Activated T-helper 17 cell treated with anti-CD3 and anti-CD28 coated beads, Interleukin-2, amount 50 U/mL, for 72 hours (primary cell): ENCODE measurements at places on chromosomes 1 and 21. TPM values are rescaled to one million over a fixed set of nuclear protein-coding genes. Genes with fewer than 3 reads are reported as not detected.

Gene ODF2L
- total RNA-seq, result 65.8 TPM

DNA sequence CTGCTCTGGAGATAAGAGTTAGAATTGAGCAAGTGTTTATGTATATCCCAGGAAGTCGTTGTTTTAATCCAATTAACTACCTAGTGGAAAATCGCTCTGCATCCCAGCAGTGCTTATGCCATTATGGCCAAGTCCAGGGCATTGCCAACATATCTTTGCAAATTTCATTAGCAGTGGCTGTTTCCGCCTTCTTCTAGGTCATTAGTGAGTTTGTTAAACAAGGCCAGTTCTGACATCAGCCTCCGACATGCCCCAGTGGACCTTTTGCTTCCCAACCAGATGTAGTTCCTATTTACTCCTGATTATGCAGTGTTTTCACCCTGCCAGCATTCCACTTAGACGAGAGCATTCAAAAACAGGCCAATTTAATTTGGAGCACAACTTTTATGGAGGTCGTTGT, 106.8 kb upstream of the FAM78B start:
- no peak for ATAC-seq

DNA sequence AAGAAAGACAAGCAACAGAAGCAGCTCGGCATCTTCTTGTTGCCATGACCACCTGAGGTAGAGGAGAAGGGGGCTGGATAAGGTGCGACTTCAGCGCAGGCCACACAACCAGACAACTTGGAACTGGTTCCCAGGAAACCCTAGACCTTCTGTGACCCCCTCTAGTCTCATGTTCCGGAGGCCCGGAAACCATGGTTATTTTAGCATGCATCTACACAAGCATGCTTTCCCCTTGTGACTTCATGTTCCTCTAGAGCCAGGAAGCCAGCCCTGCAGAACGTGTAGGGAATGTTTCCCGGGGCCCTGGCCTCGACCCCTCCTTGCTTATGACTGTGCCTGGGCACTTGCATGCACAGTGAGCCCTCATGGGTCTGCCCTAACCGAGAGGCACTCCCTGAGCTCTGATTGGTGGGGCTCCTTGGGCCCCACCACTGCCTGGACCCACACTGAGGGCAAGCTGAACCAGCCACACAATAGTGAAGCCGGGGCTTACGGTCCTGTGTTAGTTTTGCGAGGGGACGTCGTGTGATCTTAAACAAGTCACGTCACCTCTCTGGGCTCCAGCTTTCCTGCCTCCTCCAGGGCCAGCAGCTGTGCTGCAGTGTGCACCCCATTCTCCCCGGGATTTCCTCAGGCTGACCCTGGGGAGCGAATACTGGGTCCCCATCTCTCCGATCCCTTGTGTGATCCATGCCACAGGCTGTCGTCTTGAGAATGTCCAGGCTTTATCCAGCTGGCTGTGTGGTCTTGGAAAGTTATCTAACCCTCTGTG, 12.0 kb upstream of the MX2 start:
- no peak for ATAC-seq

DNA sequence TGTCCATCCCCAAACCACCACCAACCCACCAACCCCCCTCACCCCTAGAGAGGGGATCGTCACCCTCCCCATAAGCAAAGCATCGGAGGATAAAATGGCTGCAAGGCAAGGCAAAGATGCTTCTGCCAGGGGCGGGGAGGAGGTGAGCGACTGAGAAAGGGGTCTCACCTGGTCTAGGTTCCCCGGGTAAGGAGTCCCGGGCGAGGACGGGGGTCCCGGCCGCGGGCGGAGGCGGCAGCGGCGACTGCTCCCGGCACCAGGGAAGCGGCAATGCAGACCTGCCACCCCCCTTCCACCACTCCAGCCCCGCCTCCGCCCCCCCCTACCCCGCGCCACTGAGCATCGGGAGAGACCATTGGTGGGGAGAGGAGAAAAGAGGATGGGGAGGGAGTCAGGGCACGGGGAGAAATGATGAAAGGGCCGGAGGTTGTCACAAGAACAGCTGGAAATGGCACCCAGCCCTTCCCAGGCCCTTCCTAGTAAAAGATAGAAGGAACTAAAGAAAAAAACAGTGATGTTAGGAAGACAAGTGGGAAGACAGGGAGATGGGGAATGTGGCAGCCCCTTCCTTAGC, at the start of gene SV2A:
SV2A (minus strand) TSS at position 274 of the 574 bp plus-strand sequence. CDS start 4,004 bp downstream, outside the sequence.
- peak; percentile 91 for ATAC-seq

DNA sequence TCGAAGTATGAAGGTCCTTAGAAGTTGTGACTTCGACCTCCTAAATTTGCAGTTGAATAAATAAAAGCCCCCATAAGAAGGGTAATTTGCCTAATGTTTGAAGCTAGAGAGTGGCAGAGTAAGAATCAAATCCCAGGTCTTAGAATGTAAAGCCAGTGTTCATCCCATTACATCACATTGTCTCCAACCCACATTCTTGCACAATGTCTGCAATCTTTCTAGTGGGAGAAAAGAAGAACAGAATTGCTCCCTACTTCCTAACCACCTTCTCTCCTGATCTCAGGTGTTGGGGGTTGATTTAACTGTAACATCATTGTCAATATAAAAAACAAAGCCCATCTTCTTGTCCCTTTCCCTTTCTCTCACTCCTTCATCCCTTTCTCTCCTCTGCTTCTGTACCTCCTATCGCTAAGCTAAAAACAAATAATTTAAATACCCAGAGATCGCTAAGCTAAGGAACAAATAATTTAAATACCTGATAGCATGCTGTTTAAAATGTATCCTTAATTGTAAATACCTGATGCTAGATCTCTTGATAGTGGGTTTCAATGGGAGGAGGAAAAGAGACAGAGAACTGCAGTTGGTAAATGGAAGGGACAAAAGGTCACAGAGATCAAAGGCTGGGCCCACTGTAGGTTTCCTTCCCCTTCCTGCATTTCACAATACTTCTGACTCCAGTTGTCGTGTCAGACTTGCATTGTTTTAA, 32.1 kb upstream of the CCDC190 start:
- ATAC-seq, result no peak

DNA sequence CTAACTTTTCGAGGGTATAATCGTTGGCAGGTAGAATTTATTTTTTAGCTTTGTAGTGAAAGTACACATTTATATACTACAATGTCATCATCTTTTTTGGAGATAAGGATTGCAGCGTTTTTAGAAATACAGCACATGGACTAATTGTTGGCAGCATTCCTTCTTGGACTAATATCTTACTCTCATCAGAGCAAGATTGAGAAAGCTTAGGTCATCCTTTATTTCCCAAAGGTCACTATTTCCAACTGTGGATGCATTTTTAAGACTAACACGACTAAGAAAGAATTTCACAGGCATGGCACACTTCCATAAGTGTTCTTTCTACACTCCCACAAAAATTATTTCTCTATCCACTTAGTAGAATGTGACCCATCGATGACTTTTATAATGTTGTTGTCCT, 732.3 kb downstream of the NCAM2 start:
- ATAC-seq, result no peak

DNA sequence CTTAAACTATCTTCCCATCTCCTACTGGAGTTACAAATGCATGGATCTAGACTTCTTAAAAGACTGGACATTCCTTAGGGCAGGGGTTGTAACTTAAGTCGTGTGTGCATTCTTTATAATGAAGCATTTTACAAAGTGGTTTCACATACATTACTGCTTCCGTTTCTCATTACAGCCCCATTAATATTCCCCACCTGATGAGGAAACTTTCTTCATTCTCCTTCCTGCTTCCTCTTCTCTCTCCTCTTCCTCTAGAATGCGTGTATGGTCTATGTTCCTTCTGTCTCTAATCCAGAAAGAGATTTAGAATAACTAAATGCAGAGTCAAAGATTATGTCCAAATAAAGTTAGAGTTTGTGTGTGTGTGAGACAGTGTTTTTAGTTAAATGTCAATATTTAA, 1.8 kb upstream of the CAP1 start:
- ATAC-seq, result no peak

GRCh38 chr1:21734526-21734925, 48.4 kb downstream of the USP48 start:
- no peak for ATAC-seq

- ATAC-seq, result no peak
Observed at GRCh38 chr1:7315946-7316345, 455.1 kb upstream of the VAMP3 start.

GRCh38 chr1:203263496-203263895, 34.0 kb upstream of the CHIT1 start:
- ATAC-seq, result no peak

- ATAC-seq, result no peak
Observed at GRCh38 chr1:61083807-61084440, 1.6 kb downstream of the NFIA start.

- ATAC-seq, result no peak
Observed at GRCh38 chr21:21204366-21204996, 206.3 kb downstream of the NCAM2 start.

GRCh38 chr1:1054971-1055370, 19.1 kb downstream of the RNF223 start:
- no peak for ATAC-seq

DNA sequence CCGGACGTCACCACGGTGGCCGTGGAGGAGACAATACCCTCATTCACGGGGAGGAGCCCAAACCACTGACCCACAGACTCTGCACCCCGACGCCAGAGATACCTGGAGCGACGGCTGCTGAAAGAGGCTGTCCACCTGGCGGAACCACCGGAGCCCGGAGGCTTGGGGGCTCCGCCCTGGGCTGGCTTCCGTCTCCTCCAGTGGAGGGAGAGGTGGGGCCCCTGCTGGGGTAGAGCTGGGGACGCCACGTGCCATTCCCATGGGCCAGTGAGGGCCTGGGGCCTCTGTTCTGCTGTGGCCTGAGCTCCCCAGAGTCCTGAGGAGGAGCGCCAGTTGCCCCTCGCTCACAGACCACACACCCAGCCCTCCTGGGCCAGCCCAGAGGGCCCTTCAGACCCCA, 7.0 kb downstream of the TNFRSF14 start:
- no peak for ATAC-seq

GRCh38 chr1:17630048-17630830, 90.7 kb downstream of the ARHGEF10L start:
- no peak for ATAC-seq

- peak; percentile 28 for ATAC-seq
Observed at GRCh38 chr1:111989531-111990025, at the start of gene KCND3. Gene KCND3 (minus strand): TSS chr1:111989668.
